ENCODE measurements at places on chromosomes 1 and 21.

- no peak for DNase-seq
These were observed 36.8 kb upstream of the MACF1 start for GRCh38 chr1:39167632-39168209.

DNA sequence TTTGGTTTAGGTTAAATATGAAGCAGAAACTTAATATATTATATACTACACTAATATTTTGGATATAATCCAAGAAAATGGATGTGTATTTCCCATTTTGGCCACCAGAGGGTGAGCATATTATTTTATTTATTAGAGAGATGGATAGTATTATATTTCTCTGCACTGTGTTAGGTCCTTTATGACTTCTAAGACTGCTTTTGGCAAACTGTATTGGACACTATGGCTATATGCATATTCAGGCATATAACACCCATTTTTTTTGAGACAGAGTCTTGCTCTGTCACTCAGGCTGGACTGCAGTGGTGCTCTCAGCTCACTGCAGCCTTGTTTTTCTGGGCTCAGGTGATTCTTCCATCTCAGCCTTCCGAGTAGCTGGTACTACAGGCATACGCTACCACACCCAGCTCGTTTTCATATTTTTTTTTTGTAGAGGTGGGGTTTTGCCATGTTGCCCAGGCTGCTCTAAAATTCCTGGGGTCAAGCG lies 17.8 kb upstream of the PGM1 start:
- DNase-seq, result peak; percentile 20

DNA sequence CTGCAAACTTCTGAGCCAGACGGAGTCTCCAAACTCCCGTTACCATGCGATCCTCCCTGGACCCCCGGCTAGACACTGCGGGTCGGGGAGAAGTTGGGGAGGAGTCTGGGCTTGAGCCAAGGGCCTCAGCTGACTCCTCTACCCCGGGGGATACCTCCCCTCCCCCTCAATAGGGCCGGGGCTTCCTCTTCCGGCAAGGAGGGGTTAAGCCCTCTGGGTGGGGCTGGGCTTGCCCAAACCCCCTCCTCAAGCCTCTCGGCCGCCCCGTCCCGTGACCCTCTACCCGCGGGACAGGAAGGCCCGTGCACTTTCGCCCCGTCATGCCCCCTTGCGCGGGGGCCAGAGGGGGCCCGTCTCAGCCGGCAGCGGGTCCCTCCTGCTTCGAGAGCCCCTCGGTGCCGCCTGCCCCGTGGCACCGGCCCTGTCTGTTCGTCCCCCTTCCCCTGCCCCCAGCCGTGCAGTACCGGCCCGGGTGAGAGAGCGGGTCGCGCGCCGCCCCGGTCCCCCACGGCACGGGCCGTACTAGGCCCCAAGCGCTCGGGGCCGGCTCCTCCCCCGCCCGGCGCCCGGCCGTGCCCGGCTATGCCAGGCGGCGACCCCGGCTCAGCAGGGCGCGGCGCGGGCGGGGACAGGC lies 652 bp downstream of the ARL8A start:
- peak; percentile 83 for DNase-seq

- DNase-seq, result no peak
These were observed 83.4 kb downstream of the USP24 start for GRCh38 chr1:55131801-55132200.

DNA sequence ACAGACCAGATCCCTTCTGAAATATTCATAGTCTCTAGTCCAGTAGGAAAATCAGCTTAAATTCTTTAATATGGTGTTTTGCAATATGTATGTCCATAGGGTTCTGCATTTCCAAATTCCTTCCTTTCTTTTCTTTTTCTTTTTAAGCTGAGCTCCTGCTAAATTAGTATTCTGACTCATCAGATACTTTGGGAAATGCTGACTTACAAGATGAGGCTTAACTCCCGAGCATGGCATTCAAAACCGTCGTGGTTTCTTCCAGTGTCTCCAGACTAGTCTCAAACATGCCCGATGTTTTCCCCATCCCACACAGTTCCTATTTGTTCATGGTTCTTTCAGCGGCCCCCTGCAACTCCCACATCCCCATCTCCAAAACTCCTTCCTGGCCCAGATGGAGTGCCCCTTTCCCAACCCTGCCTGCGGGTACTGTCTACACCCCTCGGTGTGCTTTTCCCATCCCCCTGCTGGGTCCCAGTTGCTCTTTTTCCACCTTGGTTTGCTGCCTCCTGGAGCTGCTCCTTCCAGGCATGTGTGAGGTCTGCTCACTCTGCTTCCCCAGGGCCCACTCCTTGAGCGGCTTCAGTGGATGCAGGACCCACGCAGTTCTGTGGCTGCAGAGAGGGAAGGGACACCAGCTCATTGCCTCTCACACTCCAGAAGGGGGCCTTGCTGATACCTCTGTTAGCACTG lies 19.5 kb upstream of the ETV3 start:
- DNase-seq, result no peak

GRCh38 chr1:115166531-115167091 lies 77.3 kb upstream of the TSPAN2 start:
- DNase-seq, result no peak

DNA sequence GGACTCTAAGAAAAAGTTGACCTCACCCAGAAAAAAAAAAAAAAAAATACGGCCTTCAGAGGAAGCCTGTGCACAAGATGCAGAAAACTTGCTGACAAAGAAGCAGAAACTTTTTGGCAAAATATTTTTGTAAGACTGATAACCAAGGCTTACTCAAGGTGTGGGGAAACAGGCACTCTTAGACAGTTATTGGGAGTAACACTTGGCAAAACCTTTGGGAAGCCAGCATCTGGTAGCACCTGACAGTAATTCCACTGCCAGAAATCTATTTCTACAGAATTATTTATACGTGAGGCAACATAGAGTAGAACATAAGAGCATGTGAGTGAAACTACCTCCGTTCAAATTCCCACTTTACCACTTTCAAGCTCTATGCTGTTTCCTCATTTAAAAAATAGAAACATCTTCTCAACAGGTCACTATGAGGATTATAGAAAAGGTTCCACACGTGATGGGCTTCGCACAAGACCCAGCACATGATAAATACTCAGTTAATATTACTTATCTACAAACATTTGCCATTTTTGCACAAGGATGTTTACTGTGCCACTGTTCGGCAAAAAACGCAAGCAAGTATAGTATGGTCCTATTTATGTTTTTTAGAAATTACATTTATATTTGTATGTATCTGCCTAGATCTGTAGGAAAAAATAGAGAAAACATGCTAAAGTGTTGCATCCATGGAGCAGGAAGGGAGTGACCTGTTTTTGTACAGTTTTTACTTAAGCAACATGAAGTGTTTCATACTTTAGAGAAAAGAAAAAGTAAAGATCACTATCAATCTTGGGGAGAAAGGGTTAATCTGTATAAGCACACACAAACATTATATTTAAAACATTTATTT lies 22.2 kb downstream of the MRPL39 start:
- no peak for DNase-seq
